ENCODE measurements at places on chromosomes 1 and 21. TPM values are rescaled to one million over a fixed set of nuclear protein-coding genes. Genes with fewer than 3 reads are reported as not detected.

Gene CASQ2
- total RNA-seq: not detected

Gene TMEM201
- 5.8 TPM for total RNA-seq

Gene CR1
- total RNA-seq: not detected

Gene FAAP20
- 21.8 TPM for total RNA-seq

Gene MAN1A2
- total RNA-seq: 58.8 TPM

Gene PDPN
- 65.0 TPM for total RNA-seq

Gene PTGER3
- total RNA-seq: not detected

Gene GCSAML
- total RNA-seq: not detected

Gene DHX9
- 166 TPM for total RNA-seq

Gene CLCA1
- total RNA-seq: not detected

Gene NUP210L
- total RNA-seq: 0.09 TPM

Gene SYT11
- 41.0 TPM for total RNA-seq

Gene PAX7
- not detected for total RNA-seq

Gene SPATA21
- under 0.01 TPM for total RNA-seq

Gene SELE
- 5.7 TPM for total RNA-seq

Gene GJA4
- total RNA-seq: 54.3 TPM

Gene ATAD3A
- 29.3 TPM for total RNA-seq

Gene KCND3
- 1.4 TPM for total RNA-seq

Gene OLFML2B
- 0.17 TPM for total RNA-seq

Gene ATP6V1G3
- total RNA-seq: 0.47 TPM

Gene HES2
- 14.1 TPM for total RNA-seq

Gene SPRR3
- total RNA-seq: not detected

Gene CFHR2
- total RNA-seq: not detected

Gene S100A3
- total RNA-seq: 1.3 TPM

Gene RGS16
- 1.2 TPM for total RNA-seq

Gene SGIP1
- total RNA-seq: 48.0 TPM

Gene ISG20L2
- 8.7 TPM for total RNA-seq

Gene RGL1
- total RNA-seq: 29.3 TPM

Gene LCE1C
- total RNA-seq: not detected

Gene TBCE
- 22.4 TPM for total RNA-seq

Measured in dermis blood vessel endothelial cell (primary cell).